ENCODE measurements at places on chromosomes 2 and 18.

GRCh38 chr2:160431441-160431840 lies 62.2 kb downstream of the RBMS1 start:
- DNase-seq = no peak

GRCh38 chr2:189285962-189286645 lies 106.5 kb upstream of the COL5A2 start:
- DNase-seq = no peak

DNA sequence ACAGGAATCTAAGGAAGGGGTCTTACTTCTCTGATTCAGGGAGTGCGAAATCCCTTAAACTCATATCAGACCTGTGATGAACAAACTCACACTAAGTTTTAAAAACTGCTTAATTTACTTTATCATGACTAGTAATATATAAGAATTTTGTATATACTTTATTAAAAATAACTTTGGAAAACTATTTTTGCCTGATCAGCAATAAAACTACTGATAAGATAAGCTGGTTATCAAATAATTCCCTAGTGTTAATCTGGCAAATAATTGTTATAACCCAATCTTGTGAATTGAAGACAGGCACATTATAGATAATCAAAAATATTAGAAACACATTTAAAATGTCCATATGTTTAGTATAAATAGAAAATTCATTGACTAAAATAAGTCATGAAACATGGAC lies 23.7 kb upstream of the DSC3 start:
- DNase-seq = no peak

DNA sequence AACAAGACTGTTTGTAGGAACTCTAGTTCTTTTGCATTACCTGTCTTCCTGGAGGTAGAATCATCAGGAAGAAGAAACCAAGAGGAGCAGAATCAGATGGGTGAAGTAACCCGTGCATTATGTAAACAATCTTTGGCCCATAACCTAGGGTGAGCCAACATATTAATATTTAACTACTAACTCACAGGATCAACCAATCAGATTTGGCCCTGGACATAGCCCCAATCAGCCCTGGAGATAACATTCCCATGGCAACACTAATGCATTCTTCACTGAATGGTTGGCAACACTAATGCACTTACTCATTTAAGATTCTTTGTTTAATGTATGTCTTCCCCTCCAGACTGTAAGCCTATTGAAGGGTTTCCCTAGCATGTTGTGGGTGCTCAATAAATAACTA lies 72.0 kb upstream of the CTAGE1 start:
- DNase-seq = no peak

- DNase-seq = no peak
These were observed 61.8 kb upstream of the ZC3H15 start for GRCh38 chr2:186424265-186424664.

DNA sequence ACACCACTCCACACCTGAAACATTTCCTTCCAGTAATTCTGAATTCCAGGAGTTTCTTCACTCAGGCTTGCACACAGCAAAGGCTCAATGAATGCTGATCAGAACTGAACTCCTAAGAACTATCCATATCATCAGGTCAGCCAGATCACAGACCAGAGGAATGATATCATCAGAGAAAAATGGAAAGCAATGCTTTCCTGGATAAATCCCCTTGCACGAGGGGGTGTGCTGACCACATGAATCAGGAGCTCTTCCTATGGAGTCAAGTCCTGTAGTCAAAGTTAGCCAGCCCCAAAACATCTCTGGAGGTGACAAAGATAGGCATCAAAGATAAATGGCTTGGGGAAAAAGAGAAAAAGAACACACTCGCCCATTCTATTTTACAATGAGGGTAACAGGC lies 83.8 kb upstream of the ACVR2A start:
- DNase-seq = no peak

DNA sequence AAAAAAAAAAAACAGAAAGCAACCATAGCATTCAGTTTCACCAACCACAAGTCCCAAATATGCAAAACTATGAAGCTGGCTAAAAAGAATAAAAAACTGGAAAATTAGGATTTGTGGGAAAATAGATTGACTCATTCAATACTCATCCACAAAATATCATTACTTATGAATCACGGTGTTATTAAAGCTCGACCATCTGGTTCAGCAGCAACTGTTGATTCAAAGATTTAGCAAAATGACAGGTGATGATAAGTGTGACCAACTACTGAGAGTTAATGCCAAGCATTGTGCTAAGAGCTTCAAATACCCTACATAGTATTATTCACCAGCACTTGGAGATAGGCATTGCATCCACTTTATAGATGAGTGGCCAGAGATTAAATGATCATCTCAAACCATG lies 26.2 kb upstream of the XDH start:
- no peak for DNase-seq

DNA sequence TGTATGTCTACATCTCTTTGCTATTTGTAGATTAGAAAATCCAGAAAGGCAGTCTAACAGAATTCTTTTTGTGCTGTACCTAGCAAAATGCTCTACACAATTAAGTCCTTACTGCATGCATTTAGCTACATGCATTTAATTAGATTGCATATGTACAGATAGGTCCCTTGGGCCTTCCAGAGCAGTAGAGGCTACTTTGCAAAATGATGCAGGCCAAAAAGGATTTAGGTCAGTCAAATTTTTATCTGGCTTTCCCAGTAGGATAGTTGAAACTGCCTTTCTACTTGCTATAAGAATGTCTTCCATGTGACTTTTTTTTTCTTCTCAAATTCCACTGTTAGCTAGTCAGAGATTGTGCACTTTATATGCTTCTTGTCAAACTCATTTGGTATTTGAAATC lies 19.3 kb downstream of the GALNT13 start:
- no peak for DNase-seq

DNA sequence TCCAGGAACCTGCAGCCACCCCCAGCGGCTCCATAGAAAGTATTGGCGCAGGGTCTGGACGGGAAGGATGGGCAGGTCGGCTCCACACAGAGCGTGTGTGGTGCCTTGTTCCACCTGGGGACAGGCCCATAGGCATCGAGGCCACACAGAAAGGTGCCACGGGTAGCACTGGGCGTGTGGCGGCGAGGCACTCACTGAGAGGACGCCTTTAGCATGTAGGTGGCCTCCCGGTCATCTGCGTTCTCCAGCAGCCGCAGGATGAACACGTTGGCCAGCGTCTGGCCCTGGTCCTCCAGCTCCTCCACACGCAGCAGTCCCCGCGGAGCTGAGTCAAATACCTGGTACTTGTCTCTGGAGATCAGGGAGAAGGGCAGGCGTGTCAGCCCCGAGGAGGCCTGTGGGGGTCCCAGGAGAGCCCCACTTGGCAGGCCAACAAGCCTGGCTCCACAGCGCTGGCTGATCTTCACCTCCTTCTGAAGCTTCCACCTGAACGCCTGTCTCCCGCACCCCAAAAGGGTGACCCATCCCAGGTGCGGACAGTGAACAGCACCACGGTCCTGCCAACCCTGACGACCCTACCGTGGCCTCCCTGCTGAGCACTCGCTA lies 13.2 kb downstream of the SNORC start:
- no peak for DNase-seq

DNA sequence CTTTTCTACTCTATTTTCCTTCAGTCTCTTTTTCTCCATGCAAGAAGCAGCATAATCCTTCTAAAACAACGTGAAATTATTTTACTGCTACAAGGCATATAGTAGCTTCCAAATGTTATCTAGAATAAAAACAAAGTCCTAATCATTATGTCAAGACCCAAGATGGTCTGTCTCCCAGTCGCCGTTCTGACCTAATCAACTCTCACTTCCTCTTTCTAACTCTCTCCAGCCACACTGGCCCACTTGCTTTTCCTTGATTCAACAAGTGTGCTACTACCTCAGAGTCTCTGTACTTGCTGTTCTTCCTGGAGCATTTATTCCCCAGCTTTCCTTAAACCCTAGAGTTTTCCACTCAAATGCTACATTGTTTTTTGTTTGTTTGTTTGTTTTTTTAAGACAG lies 1491.2 kb downstream of the LRP1B start:
- no peak for DNase-seq

DNA sequence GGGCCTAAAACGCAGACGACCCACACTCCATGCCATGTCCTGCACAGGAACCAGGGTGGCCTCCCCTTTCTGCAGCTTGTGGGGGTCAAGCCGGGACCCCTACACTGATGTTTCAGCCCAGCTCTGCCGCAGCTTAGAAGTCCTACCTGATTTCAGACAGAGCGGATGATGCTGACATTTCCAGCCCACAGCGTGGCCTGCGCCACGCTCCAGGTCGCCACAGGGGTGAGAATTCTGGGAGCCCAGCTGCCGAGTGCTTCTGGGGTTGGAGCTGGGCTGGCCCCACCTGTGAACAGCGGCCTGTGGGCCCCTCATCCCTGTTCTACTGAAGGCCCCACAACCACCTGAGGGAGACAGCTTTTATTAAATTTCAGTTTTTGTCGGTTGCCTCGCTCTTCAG lies 77.2 kb downstream of the NFATC1 start:
- no peak for DNase-seq

DNA sequence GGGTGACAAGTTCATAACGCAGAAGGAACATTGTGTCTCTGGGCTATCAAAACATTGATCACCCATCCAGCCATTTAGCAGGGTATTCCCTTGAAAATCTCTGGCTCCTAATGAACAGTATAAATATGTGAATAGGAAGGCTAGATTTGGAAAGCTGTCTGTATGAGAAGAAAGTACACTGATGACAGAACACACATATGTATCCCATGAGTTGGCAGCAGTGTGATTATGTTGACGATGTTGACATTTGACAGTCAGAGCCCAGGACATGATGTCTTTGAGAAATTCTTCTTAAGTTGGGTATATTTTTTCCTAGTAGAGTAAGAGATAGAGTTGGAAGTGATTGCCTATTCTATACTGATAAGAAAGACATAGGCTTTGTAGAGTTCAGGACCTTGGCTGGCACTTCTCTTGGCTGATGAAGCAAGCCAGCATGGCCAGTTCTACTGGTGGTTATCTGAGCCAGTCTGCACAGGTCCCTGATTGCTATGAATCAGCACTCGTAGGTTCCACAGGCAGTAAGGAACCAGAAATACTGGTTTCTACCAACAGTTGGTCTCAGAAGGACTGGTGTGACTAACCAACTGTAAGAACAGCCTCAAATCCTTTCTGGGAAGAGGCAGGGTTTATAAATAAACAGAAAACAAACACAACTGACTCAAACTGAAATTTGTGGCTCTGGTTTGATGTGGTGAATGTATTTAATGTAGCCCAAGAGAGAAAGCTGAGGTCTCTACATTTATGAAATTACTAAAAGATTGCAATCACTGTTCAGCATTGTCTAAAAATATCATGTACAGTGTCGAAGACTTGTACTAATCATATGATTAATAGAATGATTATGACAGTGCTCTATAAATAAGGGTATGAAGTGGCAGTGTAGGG lies 43.9 kb upstream of the RAPH1 start:
- no peak for DNase-seq

- DNase-seq = no peak
These were observed 206.1 kb upstream of the HDAC4 start for GRCh38 chr2:239606741-239607516.

DNA sequence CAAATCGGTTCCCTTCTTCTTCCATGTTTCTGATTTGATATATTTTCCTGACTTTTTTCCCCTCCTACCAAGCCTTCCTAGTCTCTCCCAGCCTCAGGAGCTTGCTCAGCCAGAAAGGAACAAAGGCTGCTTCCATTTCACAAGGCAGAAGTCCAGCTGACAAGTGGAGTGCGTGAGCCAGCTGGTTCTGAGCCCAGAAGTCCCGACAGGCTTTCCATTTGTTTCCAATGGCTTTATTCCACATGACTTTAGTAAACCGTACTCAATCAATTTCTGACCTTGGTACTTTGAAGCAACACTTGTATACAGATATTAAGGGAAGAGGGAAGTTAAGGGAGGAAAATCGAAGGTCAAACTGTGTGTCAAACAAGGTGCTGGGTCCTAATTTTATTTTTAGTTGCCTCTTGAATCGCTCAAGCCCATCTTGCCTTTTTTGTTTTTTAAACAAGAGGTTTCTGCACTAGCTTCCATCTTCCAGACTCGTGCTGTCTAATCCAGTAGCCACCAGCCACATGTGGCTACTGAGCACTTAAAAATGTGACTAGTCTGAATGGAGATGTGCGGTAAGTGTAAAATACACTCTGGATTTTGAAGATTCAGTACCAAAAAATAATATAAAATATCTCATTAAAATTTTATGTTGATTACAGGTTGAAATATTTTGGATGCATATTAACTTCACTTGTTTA lies 36.2 kb downstream of the WIPF1 start:
- peak; percentile 73 for DNase-seq

- no peak for DNase-seq
These were observed 162.2 kb downstream of the INSIG2 start for GRCh38 chr2:118250463-118250862.

- DNase-seq = no peak
These were observed 27.0 kb downstream of the SPEG start for GRCh38 chr2:219461669-219462068.

- no peak for DNase-seq
These were observed 54.6 kb downstream of the BAZ2B start for GRCh38 chr2:159561786-159562185.

- peak; percentile 64 for DNase-seq
These were observed 47.0 kb downstream of the PARD6G start for GRCh38 chr18:80200171-80200931.

- DNase-seq = no peak
These were observed 64.1 kb upstream of the ADAM23 start for GRCh38 chr2:206379266-206379665.

- no peak for DNase-seq
These were observed 9.6 kb upstream of the DPYSL5 start for GRCh38 chr2:26838121-26838906.

DNA sequence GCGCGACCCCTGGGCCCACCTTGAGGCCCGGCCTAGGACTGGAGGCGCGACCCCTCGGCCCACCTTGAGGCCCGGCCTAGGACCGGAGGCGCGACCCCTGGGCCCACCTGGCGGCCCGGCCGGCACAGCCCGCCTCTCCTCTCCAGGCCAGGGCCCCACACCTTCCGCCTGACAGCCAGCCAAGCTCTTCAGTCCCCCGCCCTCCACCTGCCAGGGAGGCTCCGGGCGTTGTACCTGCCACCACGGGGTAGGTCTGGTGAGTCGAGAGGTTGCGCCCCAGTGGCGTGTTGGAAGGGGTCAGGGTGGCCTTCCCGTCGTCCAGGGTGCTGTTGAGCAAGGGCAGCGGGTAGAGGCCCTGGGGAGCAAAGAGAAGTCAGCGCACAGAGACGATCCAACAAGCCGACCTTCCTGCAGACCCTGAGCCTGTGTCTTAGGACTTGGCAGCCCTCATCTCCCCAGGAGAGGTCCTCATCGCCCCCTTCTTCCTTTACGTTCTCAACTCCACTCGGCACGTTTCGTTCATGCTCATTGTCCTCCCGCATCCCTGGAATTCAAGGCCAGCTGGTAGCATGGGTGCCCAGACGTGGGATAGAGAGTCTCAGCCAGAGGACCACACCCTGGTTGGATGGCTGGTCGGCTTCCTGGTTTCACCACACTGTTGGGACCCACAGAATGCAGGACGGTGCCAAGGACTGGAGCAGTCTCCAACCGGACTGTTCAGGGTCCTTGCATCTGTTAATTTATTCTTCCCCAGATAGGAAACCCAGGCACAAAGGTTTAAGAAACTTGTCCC lies 42.2 kb downstream of the PAX8 start:
- no peak for DNase-seq

GRCh38 chr2:189613077-189613636 lies 32.6 kb upstream of the SLC40A1 start:
- DNase-seq = no peak

GRCh38 chr2:8053216-8053615 lies 628.6 kb upstream of the ID2 start:
- no peak for DNase-seq
